Uterus (tissue), 4 donors: ENCODE measurements at places on chromosomes 13 and 19. TPM values are rescaled to one million over a fixed set of nuclear protein-coding genes. Genes with fewer than 3 reads are reported as not detected.
A peak's percentile ranks its signal among the peaks of the same experiment; 100 is the strongest.

LILRB4 gene
- total RNA-seq = not detected

GPR32 gene
- not detected for total RNA-seq

PRR20A gene
- not detected for total RNA-seq

GARIN5A gene
- total RNA-seq = 5.4 TPM

PROZ gene
- not detected for total RNA-seq

NOSIP gene
- total RNA-seq = 70.3 TPM

DNA sequence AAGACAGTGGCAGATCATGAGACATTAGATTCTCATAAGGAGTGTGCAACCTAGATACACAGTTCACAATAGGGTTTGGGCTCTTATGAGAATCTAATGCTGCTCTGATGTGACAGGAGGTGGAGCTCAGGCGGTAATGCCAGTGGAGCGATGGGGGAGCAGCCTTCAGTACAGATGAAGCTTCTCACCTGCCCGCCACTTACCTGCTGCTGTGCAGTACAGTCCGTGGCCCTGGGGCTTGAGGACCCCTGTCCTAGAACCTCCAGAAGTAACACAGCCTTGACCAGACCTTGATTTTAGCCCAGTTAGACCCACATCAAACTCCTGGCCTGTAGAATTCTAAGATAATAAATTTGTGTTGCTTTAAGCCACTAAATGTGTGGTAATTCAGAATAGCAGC is 215.1 kb upstream of the MIR17HG start:
- H3K36me3 ChIP-seq = no peaks in the 10 kb centered on the region
- no peak overlapping the region for H3K27ac ChIP-seq
- H3K4me3 ChIP-seq = no peak overlapping the region
- H3K4me1 ChIP-seq = no peaks in the 10 kb centered on the region

GRCh38 chr13:99363391-99363790 is 56.2 kb upstream of the GPR183 start:
- DNase-seq = no peak
- H3K27ac ChIP-seq = no peak overlapping the region
- no peaks in the 10 kb centered on the region for H3K4me1 ChIP-seq
- H3K36me3 ChIP-seq = no peaks in the 10 kb centered on the region

DNA sequence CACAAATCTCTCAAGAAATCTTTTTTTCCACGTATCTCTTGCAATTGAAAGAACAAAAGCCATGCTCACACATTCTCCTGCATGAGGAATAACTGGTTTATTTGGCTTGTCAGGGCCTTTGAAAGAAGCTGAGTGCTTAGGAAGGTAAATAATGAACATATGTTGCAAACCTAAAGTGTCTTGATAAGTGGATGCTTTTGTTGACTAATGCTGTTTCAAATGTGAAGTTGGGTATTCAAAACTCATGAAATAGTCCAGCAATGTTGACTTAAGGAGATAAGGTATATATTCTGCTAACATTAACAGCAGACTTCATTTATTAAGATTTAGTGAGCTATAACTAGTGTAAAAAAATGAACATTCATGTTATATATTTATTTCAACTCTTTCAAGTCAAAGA is 1792.7 kb upstream of the MIR17HG start:
- no peaks in the 10 kb centered on the region for H3K27me3 ChIP-seq
- no peaks in the 10 kb centered on the region for H3K4me1 ChIP-seq
- DNase-seq = no peak
- no peaks in the 10 kb centered on the region for H3K36me3 ChIP-seq
- no peak overlapping the region for H3K4me3 ChIP-seq

- no peaks in the 10 kb centered on the region for H3K4me1 ChIP-seq
- DNase-seq = no peak
- no peaks in the 10 kb centered on the region for H3K27me3 ChIP-seq
- peak overlapping the region; percentile 70 for H3K27ac ChIP-seq
- no peaks in the 10 kb centered on the region for H3K36me3 ChIP-seq
These were observed 27.2 kb downstream of the LDLR start for GRCh38 chr19:11116507-11116906.

DNA sequence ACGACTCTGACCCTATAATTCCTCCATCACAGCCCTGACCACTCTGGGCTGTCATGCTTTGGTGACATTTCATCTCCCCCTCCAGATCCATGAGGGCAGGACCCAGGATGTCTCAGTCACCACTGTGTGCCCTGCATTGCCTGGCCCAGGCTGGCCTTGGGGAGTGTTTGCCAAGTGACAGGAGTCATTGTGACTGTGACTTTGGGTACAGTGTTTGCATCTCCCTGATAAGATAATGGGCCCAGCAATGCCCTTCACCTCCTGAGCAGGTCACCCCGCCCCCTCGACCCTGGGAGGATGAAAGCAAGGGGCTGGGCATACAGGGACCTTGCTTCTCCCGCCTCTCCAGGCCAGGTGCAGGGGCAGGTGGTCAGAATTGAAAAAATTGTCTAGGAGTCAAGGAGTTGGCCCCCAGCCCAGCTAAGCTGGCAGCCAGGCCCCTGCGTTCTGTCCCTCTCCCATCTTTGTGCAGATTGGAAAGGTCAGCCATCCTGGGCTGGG is 5.9 kb upstream of the ATP4A start:
- H3K27me3 ChIP-seq = no peaks in the 10 kb centered on the region
- H3K4me1 ChIP-seq = no peaks in the 10 kb centered on the region
- DNase-seq = no peak
- H3K4me3 ChIP-seq = no peak overlapping the region
- no peak overlapping the region for H3K27ac ChIP-seq

GRCh38 chr13:86425170-86425815 is 626.1 kb upstream of the SLITRK6 start:
- no peak overlapping the region for H3K4me3 ChIP-seq
- H3K36me3 ChIP-seq = peaks cover 5% of the 10 kb centered on the region
- no peaks in the 10 kb centered on the region for H3K27me3 ChIP-seq
- H3K4me1 ChIP-seq = no peaks in the 10 kb centered on the region
- DNase-seq = no peak

GRCh38 chr13:97567510-97568243 is 133.7 kb downstream of the RAP2A start:
- no peak overlapping the region for H3K4me3 ChIP-seq
- no peaks in the 10 kb centered on the region for H3K4me1 ChIP-seq
- DNase-seq = no peak
- H3K36me3 ChIP-seq = no peaks in the 10 kb centered on the region
- H3K27ac ChIP-seq = no peak overlapping the region

- no peaks in the 10 kb centered on the region for H3K36me3 ChIP-seq
- no peaks in the 10 kb centered on the region for H3K4me1 ChIP-seq
- no peak overlapping the region for H3K4me3 ChIP-seq
These were observed 1251.0 kb upstream of the PCDH9 start for GRCh38 chr13:68481130-68481529.

GRCh38 chr13:67238277-67238859 is 8.2 kb upstream of the PCDH9 start:
- no peaks in the 10 kb centered on the region for H3K4me1 ChIP-seq
- no peak overlapping the region for H3K27ac ChIP-seq
- DNase-seq = no peak
- H3K27me3 ChIP-seq = no peaks in the 10 kb centered on the region

GRCh38 chr13:36772853-36773252 is 46.2 kb upstream of the RFXAP start:
- H3K4me3 ChIP-seq = no peak overlapping the region
- DNase-seq = no peak
- no peaks in the 10 kb centered on the region for H3K27me3 ChIP-seq
- no peak overlapping the region for H3K27ac ChIP-seq
- no peaks in the 10 kb centered on the region for H3K36me3 ChIP-seq

- H3K4me1 ChIP-seq = no peaks in the 10 kb centered on the region
- H3K27me3 ChIP-seq = no peaks in the 10 kb centered on the region
- no peak overlapping the region for H3K27ac ChIP-seq
- DNase-seq = no peak
- H3K36me3 ChIP-seq = no peaks in the 10 kb centered on the region
- H3K4me3 ChIP-seq = no peak overlapping the region
These were observed 22.3 kb downstream of the NLRP11 start for GRCh38 chr19:55809381-55810058.
